Right cardiac atrium (tissue), 5 donors: ENCODE measurements at places on chromosomes 7 and 10. TPM values are rescaled to one million over a fixed set of nuclear protein-coding genes. Genes with fewer than 3 reads are reported as not detected.

Gene ANKRD1
- 4,109 TPM for polyA plus RNA-seq

Gene STN1
- polyA plus RNA-seq = 26.8 TPM

Gene CHCHD2
- 522 TPM for polyA plus RNA-seq

Gene BEND7
- polyA plus RNA-seq = 7.1 TPM

DNA sequence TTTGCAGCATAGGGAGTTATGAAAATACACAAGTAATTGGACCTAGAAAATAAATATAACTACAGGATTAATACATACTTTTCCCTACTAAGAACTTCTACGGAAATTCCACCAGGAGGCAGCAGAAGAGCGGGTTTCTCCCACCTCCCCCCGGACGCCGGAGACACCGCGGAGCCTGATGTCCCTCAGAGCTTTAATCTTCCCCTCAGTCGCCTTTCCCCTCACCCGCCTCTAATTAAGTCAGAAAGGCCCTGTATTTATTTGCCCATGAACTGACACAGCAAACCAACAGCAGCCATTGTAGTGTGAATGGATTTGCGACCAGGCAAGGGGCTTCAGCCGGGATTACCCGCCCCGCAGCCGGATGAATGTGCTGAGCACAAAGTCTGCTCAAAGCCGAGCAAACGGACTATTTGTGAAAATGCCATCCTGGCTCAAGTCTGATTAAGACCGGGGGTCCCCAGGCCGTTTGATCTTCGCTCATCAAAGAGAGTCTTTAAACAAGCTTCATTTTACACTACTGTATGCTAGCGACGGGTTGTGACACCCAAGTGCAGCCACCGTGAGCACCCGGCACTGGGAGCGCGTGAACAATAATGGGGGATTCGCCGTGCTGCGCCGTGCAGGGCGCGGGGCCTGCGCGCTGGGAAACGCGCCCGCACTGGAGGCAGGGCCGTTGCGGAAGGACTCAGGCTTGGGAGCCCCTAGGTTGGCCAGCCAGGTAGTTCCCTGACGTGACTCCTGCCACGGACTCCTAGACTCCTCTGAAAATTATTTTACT lies 5.6 kb upstream of the DKK1 start:
- peak; percentile 70 for DNase-seq

GRCh38 chr10:11757454-11757820 lies 15.3 kb downstream of the ECHDC3 start:
- peak; percentile 82 for DNase-seq

DNA sequence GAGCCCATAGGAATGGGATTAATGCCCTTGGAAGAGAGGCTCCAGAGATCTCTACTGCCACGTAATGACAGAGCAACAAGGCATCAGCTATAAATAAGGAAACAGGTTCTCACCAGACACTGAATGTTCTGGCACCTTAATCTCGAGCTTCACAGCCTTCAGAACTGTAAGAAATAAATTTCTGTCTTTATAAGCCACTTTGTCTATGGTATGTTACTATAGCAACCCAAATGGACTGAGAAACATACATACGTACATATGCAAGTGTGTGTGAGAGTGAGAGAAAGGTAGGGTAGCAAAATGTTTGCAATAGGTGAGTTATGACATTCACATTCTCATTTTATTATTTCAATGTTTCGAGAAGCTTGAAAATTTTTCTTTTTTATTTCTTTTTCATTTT lies 22.1 kb upstream of the HTR5A start:
- DNase-seq = no peak

DNA sequence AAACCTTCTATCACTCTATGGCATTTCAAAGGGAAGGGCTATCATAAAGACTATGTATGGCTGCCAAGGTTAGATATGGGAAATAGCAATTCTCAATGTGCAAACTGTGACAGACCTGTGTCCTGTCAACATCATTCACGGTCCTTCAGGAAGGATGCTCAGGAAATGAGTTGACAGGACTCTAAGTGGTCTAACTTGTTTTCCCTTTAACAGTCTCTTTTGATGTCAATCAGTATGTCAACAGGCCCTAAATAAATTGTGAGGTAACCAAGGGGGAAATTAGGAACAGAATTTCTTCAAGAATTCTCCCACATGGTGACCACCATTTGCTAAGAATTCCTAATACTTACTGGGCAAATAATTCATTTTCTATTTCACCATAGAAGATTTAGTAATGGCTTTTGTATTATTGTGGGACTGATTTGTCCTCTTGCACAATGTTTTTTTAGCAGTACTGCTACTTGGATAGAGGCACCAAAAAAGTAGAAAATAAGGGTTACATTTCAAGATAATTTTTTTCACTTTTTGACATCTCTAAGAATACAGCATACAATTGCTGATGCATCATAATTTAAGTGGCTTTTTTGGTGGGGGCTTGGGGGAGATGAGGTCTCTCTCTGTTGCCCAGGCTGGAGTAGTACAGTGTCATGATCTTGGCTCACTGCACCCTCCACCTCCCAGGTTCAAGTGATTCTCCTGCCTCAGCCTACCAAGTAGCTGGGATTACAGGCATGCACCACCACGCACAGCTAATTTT lies 275.8 kb downstream of the CACNA2D1 start:
- no peak for DNase-seq

DNA sequence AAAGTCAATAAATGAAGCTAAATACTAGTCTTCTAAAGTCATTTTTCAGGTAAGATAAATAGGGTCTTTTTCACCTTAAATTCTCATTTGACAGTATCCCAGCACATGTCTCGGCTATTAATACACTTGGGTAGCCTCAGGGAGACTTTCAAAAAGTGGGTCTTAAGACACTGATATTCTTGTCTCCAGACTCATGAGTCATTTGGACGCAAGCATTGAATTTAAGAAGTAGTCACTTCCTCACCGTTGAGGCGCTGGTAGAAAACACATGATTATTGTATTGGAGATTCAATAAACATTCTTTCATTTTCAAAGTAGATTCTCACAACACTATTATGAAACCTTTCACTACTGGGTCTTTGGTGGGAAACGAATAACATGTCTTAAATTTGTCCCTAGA lies 108.9 kb upstream of the SP8 start:
- DNase-seq = no peak

DNA sequence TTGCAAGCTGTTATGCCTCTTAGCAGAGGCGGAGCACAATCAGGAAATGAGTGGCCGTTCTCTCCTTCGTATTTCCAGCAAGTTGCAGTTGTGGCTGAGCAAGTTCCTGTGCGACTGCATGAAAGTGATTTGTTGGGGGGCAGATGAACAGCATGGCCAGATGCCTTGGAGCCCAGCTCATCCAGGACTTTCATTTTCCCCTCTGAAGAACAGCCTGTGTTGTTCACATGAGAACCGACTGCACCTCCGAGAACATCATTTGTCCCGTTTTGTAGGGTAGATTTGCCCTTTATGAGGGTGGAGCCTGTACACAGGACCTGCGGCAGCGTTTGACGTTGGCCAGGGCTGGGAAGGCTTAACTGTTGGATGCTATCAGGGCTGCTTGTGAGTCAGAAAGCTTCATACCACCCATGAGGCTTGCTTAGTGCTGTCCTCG lies 4.4 kb downstream of the BAG3 start:
- DNase-seq = peak; percentile 67

- DNase-seq = no peak
These were observed 32.3 kb downstream of the FAM107B start for GRCh38 chr10:14742382-14742781.

GRCh38 chr7:131829947-131830558 lies 273.6 kb upstream of the PODXL start:
- no peak for DNase-seq

- DNase-seq = no peak
These were observed 51.5 kb downstream of the STK17A start for GRCh38 chr7:43634384-43634783.

DNA sequence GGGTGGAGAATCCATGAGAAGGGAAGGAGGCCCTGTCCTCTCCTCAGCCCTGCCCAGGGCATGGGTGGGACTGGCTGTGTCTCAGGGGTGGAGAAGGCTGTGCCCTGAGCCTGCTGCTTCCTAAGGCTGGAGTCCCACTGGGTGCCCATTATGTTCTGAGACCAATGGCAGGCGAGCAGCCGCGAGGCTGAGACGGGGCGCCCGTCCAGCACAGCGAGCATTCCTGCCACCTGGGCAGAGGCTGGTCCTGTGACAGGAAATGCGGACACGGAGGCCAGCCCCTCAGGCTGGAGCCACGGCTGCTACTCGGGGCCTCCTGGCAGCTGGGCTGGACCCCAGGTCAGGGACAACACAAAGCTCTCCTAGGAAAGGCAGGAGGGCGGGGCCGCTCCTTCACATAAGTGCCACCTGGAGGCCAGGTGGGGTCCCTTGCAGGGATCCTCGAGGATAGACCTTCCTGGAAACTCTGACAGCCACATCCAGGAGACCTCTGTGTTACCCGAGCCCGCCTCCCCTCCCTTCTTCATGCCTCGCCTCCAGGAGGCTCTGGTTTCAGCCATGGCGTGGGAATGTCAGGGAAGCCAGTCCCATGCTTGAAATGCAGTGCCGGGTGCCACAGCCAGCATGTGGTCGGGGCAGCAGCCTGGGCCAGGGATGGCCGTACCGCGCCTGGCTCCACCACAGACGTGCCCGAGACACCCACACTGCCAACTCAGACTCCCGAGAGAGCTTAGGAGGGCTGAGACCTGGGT lies 173.9 kb downstream of the USP6NL start:
- no peak for DNase-seq

- no peak for DNase-seq
These were observed 22.8 kb downstream of the GRID1 start for GRCh38 chr10:86343761-86344160.
